NCI-H748 treated with DMSO at 0.1 percent for 48 hours (cell line): ENCODE measurements at places on chromosomes 7 and 10.

DNA sequence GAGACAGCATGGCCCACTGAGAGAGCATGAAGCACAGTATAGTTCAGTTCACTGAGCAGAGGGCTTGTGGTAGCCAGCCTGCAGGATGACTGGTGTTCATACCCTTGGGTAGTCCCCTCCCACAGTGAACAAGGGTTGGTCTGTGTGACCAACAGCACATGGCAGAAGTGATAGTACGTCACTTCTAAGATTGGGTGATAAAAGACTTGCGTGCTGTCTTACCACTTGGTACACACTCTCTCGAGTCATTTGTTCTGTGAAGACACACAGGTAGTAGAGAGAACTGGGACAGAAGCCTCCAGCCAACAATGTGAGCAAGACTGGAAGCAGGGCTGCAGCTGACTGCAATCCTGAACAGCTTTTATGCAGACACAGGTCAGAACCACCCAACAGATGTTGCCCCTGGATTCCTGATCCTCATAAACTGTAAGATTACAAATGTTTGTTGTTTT, 14.6 kb downstream of the EPC1 start:
- no peak for DNase-seq

DNA sequence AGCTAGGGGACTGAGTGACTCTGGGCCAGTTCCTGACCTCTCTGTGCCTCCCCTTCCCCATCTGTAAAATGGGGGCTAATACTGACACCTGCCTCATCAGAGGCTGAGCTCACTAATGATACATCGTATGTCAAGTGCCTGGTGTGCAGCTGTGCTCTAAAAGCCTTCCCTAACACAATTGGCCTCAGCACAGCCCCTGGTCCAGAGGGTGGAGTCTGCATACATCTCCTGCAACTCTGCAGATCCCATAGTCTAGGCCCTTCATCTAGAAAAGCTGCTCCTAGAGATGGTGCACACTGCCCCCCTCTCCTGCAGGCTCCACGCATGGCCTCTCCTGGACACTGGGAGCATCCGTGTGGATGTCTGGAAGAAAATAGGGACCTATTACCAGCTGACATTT, 255.0 kb downstream of the RPS24 start:
- DNase-seq: no peak

DNA sequence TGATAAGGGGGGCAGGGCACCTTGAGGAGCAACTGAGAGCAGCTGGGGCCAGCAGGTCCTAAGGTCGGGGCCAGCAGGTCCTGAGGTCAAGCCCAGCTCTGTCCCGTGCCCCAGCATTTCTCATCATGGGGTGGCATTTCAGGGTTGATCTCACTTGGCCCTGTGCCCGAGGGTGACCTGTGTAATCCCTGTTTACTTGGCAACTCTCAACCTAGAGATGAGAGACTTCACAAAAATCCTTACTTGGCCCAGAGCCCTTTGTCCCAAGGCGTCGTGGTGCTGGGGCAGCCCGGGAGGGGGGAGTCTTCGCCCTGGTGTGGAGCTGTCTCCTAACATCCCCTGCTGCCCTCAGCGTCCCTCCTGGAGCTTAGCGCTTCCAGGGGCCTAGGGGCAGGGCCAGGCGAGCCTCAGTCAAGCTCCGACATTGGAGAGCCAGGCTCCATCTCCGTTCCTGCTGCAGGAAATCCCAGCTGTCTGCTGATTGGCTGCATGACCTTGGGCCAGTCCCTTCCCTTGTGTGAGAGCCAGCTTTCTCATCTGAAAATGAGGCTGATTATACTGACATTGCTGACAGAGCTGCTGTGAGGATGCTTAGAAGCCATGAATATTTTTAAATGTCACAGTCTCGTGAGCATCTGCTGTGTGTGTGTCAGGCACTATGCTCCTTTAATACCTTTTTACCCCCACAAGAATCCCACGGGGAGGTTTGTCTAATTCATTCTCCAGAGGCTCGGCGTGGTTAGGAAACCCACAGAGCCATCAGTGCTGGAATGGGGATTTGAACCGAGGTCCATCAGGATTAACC, 94.3 kb downstream of the ZMIZ1 start:
- no peak for DNase-seq

DNA sequence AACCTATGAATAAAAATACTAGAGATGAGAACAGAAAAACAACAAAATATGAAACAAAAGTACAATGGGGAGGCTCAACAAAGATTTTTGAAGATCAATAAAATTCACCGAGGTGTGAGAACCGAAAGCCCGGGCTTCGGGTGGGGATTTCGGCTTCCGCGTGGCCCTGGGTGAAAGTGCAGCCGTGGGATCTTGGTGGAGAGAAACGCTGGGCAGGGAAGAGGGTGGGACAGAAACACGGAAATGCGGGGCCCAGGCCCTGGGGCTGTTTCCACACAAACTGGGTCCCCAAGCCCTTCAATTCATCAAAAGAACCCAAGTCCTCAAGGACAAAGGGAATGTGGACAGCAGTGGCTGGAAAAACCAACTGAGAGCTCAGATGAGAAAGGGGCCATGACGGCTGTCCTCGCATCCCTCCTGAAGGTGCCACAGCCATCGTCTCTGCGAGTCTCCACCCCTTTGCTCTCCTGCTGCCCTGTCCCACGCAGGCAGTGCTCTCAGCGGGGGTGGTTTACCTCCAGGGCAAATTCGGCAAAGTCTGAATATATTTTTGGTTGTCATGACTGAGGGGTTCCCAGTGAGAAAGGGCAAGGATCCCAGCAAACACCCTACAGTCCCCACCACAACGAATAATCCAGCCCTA, 19.7 kb downstream of the FOXL3 start:
- DNase-seq: no peak
